ENCODE measurements at places on chromosomes 5 and 9. TPM values are rescaled to one million over a fixed set of nuclear protein-coding genes. Genes with fewer than 3 reads are reported as not detected.

TMEM252 gene
- total RNA-seq: not detected

LPAR1 gene
- total RNA-seq: 2.4 TPM

BARHL1 gene
- total RNA-seq: not detected

- no peak overlapping the region for H3K4me3 ChIP-seq
- H3K27me3 ChIP-seq: no peaks in the 10 kb centered on the region
- DNase-seq: no peak
- no peaks in the 10 kb centered on the region for H3K4me1 ChIP-seq
- H3K36me3 ChIP-seq: no peaks in the 10 kb centered on the region
These were observed 22.7 kb upstream of the UBLCP1 start for GRCh38 chr5:159240301-159240870.

- no peak overlapping the region for H3K27ac ChIP-seq
- no peaks in the 10 kb centered on the region for H3K36me3 ChIP-seq
- no peaks in the 10 kb centered on the region for H3K27me3 ChIP-seq
- H3K4me3 ChIP-seq: no peak overlapping the region
- peaks cover 10% of the 10 kb centered on the region for H3K4me1 ChIP-seq
These were observed 25.9 kb downstream of the KCTD16 start for GRCh38 chr5:144196612-144197011.

DNA sequence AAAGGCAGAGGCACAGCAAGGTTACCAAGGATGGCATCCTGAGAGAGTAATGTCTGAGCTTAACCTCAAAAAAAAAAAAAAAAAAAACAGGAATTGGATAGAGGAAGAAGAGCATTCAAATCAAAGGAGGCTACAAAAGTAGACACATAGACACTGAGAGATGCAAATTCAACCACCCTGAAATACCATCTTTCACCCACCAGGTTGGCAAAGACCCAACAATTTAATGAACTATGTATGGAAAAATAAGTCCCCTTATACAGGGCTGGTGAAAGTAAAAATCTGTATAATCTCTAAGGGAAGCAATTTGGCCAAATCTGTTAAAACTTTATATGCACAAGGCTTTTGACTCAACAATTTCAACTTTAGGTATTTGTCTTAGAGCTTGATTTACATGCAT, 4.9 kb downstream of the NADK2 start:
- no peak overlapping the region for H3K4me3 ChIP-seq
- no peak overlapping the region for H3K27ac ChIP-seq
- DNase-seq: no peak

DNA sequence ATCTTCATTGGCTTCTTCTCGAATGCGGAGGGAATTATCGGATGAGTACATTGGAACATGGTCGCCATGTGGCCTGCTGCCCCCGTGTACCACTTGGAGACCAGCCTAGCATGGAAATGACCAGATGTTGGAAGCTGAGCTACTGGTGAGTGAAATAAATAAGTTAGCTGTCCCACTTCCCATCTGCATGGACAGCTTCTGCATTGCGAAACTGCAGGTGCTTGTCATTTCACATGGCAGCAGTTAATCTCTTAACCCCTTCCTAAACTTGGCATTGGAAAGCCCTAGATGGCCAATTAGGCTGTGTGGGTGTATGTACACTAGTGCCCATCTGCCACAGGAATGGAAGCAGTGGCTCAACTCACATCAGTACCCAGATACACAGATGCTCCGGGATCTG, 246.6 kb upstream of the IL12B start:
- no peak overlapping the region for H3K27ac ChIP-seq
- no peak overlapping the region for H3K4me3 ChIP-seq
- no peak for DNase-seq
- H3K27me3 ChIP-seq: no peaks in the 10 kb centered on the region
- no peaks in the 10 kb centered on the region for H3K36me3 ChIP-seq
- H3K4me1 ChIP-seq: no peaks in the 10 kb centered on the region

- H3K4me1 ChIP-seq: no peaks in the 10 kb centered on the region
- H3K27me3 ChIP-seq: no peaks in the 10 kb centered on the region
- no peak overlapping the region for H3K4me3 ChIP-seq
- DNase-seq: no peak
These were observed 236.0 kb upstream of the CDH18 start for GRCh38 chr5:20224046-20224445.

- no peaks in the 10 kb centered on the region for H3K36me3 ChIP-seq
- DNase-seq: no peak
- peaks cover 22% of the 10 kb centered on the region for H3K4me1 ChIP-seq
- no peaks in the 10 kb centered on the region for H3K27me3 ChIP-seq
- H3K27ac ChIP-seq: no peak overlapping the region
These were observed 1026.3 kb downstream of the CDH12 start for GRCh38 chr5:21826884-21827283.
